ENCODE measurements at places on chromosomes 6 and 20.

DNA sequence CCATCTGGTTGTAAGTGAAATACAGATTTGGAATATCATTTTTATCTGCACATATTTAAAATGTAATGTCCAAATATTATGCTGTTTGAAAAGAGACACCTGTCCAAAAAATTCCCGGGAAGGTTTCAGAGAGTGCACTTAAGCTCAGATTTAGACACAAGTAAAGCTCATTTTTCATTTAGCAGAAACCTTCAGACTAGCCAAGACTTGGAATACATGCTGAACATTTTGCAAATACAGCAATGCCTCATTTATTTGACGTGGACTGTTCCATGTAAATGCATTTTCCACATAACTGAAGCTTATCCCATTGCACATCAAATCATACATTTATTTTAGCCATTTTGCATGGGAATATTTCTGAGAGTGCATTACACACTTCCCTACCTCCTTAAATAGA, 280.7 kb downstream of the ZNF217 start:
- no peak for DNase-seq
- H3K4me3 ChIP-seq: no peak overlapping the region
- H3K27ac ChIP-seq: no peak overlapping the region
- no peaks in the 10 kb centered on the region for H3K27me3 ChIP-seq
- H3K36me3 ChIP-seq: no peaks in the 10 kb centered on the region

DNA sequence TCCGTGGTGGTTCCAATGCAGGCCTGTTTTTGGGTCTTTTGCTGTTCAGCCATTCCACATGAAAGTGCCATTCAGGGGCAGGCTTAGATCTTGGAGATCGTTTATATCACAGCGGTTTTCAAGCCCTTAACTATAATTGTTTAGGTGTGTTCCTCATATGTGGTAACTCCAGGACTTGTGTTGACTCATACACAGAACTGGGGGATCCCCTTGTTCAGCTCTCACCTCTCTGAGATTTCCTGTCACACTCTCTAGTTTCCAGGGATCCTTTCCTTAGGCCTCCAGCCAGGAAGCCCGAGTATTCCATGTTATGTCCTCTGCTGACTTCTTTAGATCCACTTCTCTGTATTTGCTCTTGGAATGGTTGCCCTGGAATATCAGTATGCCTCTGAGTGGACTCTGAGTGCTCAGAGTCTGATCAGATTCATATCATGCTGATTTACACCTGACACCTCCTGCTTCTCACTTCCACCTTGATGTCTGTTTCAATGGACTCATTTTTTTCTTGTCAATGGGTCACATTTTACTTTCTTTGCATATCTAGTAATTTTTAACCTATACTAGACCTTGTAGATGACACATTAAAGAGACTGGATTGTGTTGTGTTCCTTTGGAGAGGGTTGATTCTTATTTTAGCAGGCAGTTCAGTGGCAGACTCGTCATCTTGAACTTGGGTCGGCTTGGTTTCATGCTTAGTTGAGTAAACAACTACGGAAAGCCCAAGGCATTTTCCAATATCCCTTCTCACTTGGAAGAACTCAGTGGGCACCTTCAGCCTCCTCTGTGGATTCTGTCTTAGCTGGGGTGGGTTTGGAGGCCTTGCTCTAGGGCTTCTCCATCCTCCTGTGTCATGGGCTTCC, 13.1 kb downstream of the NTSR1 start:
- H3K36me3 ChIP-seq: peaks cover 10% of the 10 kb centered on the region
- peaks cover 14% of the 10 kb centered on the region for H3K4me1 ChIP-seq
- H3K27ac ChIP-seq: no peak overlapping the region

DNA sequence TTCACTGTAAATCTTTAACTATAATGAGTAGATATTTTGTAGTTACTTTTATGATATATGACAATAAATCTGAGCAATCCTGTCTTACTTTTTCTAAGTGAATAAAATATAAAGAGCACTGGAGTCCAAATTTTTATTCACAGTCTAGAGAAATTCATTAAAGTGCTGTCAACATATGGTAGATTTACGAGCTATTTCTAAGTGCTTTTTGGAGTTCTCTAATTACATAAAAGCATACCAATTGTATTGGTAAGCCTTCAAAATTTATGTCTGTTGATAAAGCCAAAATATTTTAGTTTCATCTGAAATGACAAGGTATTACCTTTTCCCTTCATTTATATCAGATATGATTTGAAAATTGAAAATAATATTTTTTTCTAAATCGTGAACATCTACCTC, 75.4 kb downstream of the MAN1A1 start:
- H3K4me3 ChIP-seq: no peak overlapping the region
- peaks cover 1% of the 10 kb centered on the region for H3K4me1 ChIP-seq
- no peaks in the 10 kb centered on the region for H3K27me3 ChIP-seq
- peaks cover 32% of the 10 kb centered on the region for H3K36me3 ChIP-seq
- no peak overlapping the region for H3K27ac ChIP-seq
- no peak for DNase-seq

- no peak for DNase-seq
- no peak overlapping the region for H3K4me3 ChIP-seq
- H3K27ac ChIP-seq: peak overlapping the region; percentile 11
- peaks cover 7% of the 10 kb centered on the region for H3K36me3 ChIP-seq
- H3K27me3 ChIP-seq: no peaks in the 10 kb centered on the region
- H3K4me1 ChIP-seq: peaks cover 61% of the 10 kb centered on the region
Measured at GRCh38 chr6:39207416-39208222, 21.7 kb downstream of the KCNK5 start.

GRCh38 chr20:50249447-50250388, 59.1 kb downstream of the CEBPB start:
- peaks cover 5% of the 10 kb centered on the region for H3K27me3 ChIP-seq
- no peak overlapping the region for H3K27ac ChIP-seq
- no peaks in the 10 kb centered on the region for H3K36me3 ChIP-seq
- DNase-seq: no peak
- peaks cover 7% of the 10 kb centered on the region for H3K4me1 ChIP-seq

DNA sequence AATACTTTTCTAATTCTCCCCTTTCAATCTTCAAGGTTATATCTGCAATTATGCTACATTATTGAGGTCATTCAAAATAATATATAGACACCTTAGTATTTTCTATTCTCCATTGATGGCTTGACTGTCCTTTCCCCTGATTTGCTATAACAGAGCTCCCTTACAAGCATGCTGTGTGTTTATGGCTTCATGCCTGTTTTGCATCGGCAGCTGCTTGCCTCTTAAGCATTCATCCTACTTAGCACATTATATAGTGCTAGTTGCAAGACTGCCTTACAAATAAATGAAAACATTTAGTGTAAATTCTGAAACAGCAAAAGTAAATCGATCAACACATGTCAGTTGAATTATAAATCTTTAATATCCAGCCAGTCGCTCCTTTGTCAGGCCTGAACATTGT, 476.2 kb upstream of the POU3F2 start:
- no peaks in the 10 kb centered on the region for H3K4me1 ChIP-seq
- no peaks in the 10 kb centered on the region for H3K27me3 ChIP-seq
- DNase-seq: no peak
- H3K36me3 ChIP-seq: no peaks in the 10 kb centered on the region

- no peak overlapping the region for H3K4me3 ChIP-seq
- no peaks in the 10 kb centered on the region for H3K36me3 ChIP-seq
- peaks cover 15% of the 10 kb centered on the region for H3K27me3 ChIP-seq
- peak; percentile 56 for DNase-seq
- peaks cover 6% of the 10 kb centered on the region for H3K4me1 ChIP-seq
- no peak overlapping the region for H3K27ac ChIP-seq
Measured at GRCh38 chr6:16206595-16207037, 31.8 kb upstream of the GMPR start.

GRCh38 chr6:89047473-89047872, 33.1 kb upstream of the PNRC1 start:
- H3K36me3 ChIP-seq: peaks cover 3% of the 10 kb centered on the region
- peaks cover 28% of the 10 kb centered on the region for H3K4me1 ChIP-seq
- no peak overlapping the region for H3K4me3 ChIP-seq

DNA sequence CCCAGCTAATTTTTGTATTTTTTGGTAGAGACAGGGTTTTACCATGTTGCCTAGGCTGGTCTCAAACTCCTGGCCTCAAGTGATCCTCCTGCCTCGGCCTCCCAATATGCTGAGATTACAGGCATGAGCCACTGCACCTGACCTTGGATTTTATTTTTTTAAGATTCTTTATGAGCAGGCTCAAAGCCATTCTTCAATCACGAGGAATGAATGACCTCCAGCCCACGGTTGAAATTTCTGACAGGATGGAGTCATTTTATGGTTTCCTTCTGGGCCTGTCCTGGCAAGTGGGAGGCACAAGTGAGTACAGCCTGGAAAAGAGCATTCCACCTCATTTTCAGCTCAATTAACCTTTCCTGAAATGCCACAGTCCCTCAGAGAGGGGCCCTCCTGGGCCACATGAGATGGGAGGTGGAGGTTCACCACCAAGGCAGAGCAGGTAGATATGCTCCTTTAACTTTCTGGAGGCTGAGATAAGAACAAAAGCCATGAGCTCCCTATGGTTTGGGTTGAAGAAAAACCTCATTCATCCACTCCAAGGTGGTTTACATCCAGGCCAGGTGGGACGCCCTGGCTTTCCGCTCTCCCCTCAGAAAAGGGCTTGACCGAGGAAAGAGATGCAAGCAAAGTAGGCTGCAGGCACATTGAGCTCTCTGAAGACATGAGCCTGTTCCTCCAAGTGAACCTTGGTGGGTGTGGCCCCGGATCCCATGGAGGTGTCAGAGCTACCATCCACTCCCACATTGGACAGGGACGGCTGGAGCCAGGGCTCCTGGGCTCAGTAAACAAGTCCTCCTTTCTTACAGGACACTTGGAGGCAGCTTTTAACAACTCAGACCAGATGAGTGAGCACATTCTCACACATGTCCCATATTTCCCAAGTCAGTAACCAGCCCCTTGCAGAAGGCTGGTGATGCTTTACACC, 208.5 kb upstream of the SSTR4 start:
- H3K4me3 ChIP-seq: no peak overlapping the region
- no peaks in the 10 kb centered on the region for H3K4me1 ChIP-seq
- H3K36me3 ChIP-seq: no peaks in the 10 kb centered on the region
- no peak for DNase-seq
- H3K27ac ChIP-seq: no peak overlapping the region

DNA sequence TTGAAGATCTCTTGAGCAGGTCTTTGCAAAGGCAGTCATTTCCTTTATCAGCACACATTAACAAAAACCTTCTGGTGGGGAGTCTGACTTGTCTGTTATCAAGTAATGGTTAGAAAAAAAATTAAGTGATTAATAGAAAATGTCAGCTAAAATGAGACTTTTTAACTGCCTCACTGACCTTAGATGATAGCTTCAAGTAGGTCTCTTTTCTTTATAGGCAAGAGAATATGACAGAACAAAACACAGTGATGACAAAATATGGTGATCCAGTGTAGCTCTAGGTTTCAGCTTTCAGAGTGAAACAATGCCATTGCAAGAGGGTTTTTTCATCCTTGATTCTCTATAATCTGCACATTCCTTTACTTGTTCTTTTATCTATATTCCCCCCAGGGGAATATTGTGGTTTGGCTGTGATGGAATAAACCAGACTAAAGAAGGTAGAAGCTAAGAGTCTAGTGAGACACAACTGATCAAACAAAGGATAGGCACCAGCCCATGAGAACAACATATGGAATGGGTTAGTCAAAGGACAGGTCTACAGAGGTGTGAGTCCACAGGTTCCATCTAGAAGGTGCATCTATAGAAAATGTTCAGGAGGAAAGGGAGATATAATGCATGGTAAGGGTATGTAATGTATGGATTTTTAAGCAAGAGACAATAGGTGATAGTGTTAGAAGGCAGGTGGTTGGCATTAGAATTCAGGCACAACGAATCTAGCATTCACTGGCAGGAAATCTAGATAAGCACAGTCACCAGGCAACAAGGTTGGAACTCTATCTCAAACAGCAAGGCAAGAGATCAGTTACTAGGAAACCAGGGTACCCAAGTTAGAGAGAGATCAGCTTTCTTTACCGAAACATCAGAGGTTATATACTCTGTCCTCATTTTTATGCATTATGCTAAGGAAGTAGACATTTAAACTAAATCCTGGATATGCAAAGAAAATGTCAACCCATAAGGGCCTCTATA, 228.9 kb upstream of the SMLR1 start:
- no peak overlapping the region for H3K4me3 ChIP-seq
- H3K27me3 ChIP-seq: no peaks in the 10 kb centered on the region
- no peaks in the 10 kb centered on the region for H3K4me1 ChIP-seq
- DNase-seq: no peak
- H3K27ac ChIP-seq: no peak overlapping the region

GRCh38 chr6:101150226-101150625, 243.3 kb upstream of the GRIK2 start:
- DNase-seq: no peak
- no peaks in the 10 kb centered on the region for H3K36me3 ChIP-seq
- H3K27me3 ChIP-seq: no peaks in the 10 kb centered on the region
- H3K4me1 ChIP-seq: no peaks in the 10 kb centered on the region

- no peak for DNase-seq
- H3K27ac ChIP-seq: no peak overlapping the region
- no peaks in the 10 kb centered on the region for H3K27me3 ChIP-seq
- H3K4me1 ChIP-seq: peaks cover 38% of the 10 kb centered on the region
- H3K36me3 ChIP-seq: peaks cover 53% of the 10 kb centered on the region
- no peak overlapping the region for H3K4me3 ChIP-seq
Measured at GRCh38 chr6:154219250-154219649, 137.4 kb downstream of the IPCEF1 start.

- DNase-seq: no peak
- H3K27ac ChIP-seq: no peak overlapping the region
- peaks cover 5% of the 10 kb centered on the region for H3K27me3 ChIP-seq
- H3K4me3 ChIP-seq: no peak overlapping the region
Measured at GRCh38 chr6:97405818-97406409, 122.9 kb upstream of the MMS22L start.

GRCh38 chr6:105795913-105796517, 290.1 kb upstream of the PRDM1 start:
- no peak for DNase-seq
- peaks cover 3% of the 10 kb centered on the region for H3K27me3 ChIP-seq
- H3K27ac ChIP-seq: no peak overlapping the region
- H3K36me3 ChIP-seq: no peaks in the 10 kb centered on the region

DNA sequence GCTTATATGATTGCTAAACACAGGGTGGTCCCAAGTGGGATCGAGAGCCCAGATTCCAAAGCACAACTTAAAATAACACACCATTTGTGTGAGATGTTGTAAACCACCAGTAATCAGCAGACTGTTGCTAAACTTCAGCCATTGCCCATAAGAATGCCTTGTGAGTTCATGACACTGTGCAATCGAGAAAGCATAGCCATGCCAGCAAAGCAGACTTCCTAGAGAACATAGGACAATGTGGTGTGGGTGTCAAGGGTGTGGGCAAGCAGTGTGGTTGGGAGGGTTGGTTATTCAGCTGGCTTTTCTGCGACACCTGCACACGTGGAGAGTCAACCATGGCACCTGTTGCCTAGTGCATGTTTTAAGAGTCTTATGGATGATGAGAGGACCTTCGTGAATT, 16.1 kb upstream of the CALHM6 start:
- H3K36me3 ChIP-seq: no peaks in the 10 kb centered on the region
- peak; percentile 40 for DNase-seq
